ENCODE measurements at places on chromosomes 12 and 14. TPM values are rescaled to one million over a fixed set of nuclear protein-coding genes. Genes with fewer than 3 reads are reported as not detected.

MAP3K9 gene
- 4.7 TPM for total RNA-seq

FSCB gene
- total RNA-seq, result not detected

GNS gene
- 59.7 TPM for total RNA-seq

PLEKHG3 gene
- 52.3 TPM for total RNA-seq

ANO4 gene
- total RNA-seq, result not detected

CLEC4C gene
- not detected for total RNA-seq

C12orf54 gene
- not detected for total RNA-seq

OVCH1 gene
- not detected for total RNA-seq

LRRC10 gene
- total RNA-seq, result not detected

CPNE6 gene
- not detected for total RNA-seq

MLEC gene
- 101 TPM for total RNA-seq

NRIP2 gene
- total RNA-seq, result not detected

PRH2 gene
- total RNA-seq, result not detected

ARHGDIB gene
- total RNA-seq, result 1.1 TPM

GPRC5A gene
- total RNA-seq, result 454 TPM

BCL11B gene
- 0.26 TPM for total RNA-seq

IQSEC3 gene
- not detected for total RNA-seq

CD163 gene
- total RNA-seq, result not detected

SMCO2 gene
- 0.13 TPM for total RNA-seq

RNF34 gene
- total RNA-seq, result 37.6 TPM

KMT2D gene
- total RNA-seq, result 42.3 TPM

DPY19L2 gene
- total RNA-seq, result 1.7 TPM

HOXC6 gene
- 4.6 TPM for total RNA-seq

TRIP11 gene
- 7.2 TPM for total RNA-seq

RGS6 gene
- total RNA-seq, result not detected

PTPRB gene
- 1.1 TPM for total RNA-seq

STXBP6 gene
- total RNA-seq, result 2.2 TPM

EID3 gene
- 8.5 TPM for total RNA-seq

SPIC gene
- not detected for total RNA-seq

ASPG gene
- total RNA-seq, result not detected

ANKRD33 gene
- total RNA-seq, result 0.08 TPM

PPM1H gene
- total RNA-seq, result 7.0 TPM

LRP1-AS gene
- not detected for total RNA-seq

TXNDC16 gene
- total RNA-seq, result 0.97 TPM

CYP27B1 gene
- 1.4 TPM for total RNA-seq

CHFR gene
- 21.9 TPM for total RNA-seq

NR1H4 gene
- total RNA-seq, result 0.23 TPM

CFAP54 gene
- total RNA-seq, result 1.6 TPM

OAS2 gene
- total RNA-seq, result 0.22 TPM

SERPINA3 gene
- total RNA-seq, result 5.7 TPM

APOF gene
- not detected for total RNA-seq

CACNA1C gene
- 0.03 TPM for total RNA-seq

CLEC2D gene
- total RNA-seq, result 0.83 TPM

ERBB3 gene
- total RNA-seq, result 2.0 TPM

OTX2 gene
- total RNA-seq, result not detected

KRT71 gene
- not detected for total RNA-seq

IKZF4 gene
- 2.1 TPM for total RNA-seq

MYBPC1 gene
- total RNA-seq, result not detected

FKBP11 gene
- 57.0 TPM for total RNA-seq

TMCC3 gene
- total RNA-seq, result 1.0 TPM
